ENCODE measurements at places on chromosomes 4 and X.

DNA sequence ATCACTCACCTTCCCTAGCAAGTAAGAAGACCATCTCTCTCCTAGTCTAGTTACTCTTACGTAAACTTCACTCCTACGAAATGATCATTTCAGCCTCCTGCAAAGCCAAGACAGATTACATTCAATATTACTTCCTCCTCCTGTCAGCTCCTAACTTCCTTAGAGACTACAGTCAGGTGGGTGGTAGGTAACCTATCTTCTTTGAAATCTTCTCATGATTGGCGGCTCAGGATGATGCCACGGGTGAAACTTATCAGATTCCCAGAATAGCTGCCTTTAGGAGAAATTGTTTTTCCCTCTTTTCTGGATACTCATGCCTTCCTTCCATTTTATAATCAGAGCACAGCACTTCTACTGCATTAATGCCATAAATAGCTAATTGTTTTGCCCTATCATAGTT, 744.8 kb upstream of the HS3ST1 start:
- no peaks in the 10 kb centered on the region for H3K36me3 ChIP-seq
- no peak overlapping the region for H3K4me3 ChIP-seq
- no peaks in the 10 kb centered on the region for H3K4me1 ChIP-seq

GRCh38 chr4:139556071-139556723, at the start of gene SETD7:
TSS of gene SETD7 (minus strand) at chr4:139556219. CDS start at chr4:139556137, 82 bp downstream.
- peaks cover 62% of the 10 kb centered on the region for H3K4me1 ChIP-seq
- peak; percentile 86 for DNase-seq
- peak within 1 kb of the TSS; percentile 91 for H3K4me3 ChIP-seq
- peak within 1 kb of the TSS; percentile 99 for H3K27ac ChIP-seq
- H3K36me3 ChIP-seq, result no peaks in the 10 kb centered on the region

DNA sequence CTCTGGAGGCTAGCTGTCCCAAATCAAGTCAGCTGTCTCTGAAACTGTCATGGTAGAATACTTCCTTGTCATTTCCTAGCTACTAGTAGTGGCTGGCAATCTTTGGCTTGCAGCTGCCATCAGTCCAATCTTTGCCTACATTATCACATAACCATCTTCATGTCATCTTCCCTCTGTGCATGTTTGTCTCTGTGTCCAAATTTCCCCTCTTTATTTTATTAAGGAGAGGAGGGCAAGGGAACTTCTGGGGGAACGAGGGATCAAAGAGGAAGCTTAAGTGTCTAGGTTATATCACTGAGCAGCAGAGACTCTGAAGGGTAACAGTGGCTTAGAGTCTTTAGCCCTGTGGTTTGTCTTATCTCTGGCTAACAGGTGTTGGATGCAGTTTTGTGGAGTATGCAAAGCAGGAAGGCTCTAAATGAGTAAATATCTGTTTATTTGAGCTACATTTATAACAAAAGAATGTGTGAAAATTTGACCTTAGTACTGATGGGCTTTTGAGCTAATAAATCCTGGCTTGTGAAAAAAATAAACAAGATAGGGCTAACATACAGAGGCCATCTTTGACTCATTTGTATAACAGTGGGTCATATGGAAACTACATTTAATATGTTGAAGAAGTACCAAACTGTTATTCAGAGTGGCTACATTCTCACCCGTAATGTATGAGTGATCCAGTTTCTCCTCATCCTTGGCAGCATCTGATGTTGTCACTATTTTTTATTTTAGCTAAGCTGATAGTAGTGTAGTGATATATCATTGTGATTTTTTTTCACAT, 49.4 kb upstream of the ENOX2 start:
- H3K27me3 ChIP-seq, result no peaks in the 10 kb centered on the region
- no peak for DNase-seq
- H3K27ac ChIP-seq, result no peak overlapping the region
- no peaks in the 10 kb centered on the region for H3K36me3 ChIP-seq
- no peak overlapping the region for H3K4me3 ChIP-seq
- no peaks in the 10 kb centered on the region for H3K4me1 ChIP-seq

- H3K4me3 ChIP-seq, result no peak overlapping the region
- no peaks in the 10 kb centered on the region for H3K4me1 ChIP-seq
- H3K36me3 ChIP-seq, result no peaks in the 10 kb centered on the region
- DNase-seq, result no peak
- H3K27ac ChIP-seq, result no peak overlapping the region
These were observed 63.4 kb downstream of the EFHC2 start for GRCh38 chrX:44280116-44280515.

DNA sequence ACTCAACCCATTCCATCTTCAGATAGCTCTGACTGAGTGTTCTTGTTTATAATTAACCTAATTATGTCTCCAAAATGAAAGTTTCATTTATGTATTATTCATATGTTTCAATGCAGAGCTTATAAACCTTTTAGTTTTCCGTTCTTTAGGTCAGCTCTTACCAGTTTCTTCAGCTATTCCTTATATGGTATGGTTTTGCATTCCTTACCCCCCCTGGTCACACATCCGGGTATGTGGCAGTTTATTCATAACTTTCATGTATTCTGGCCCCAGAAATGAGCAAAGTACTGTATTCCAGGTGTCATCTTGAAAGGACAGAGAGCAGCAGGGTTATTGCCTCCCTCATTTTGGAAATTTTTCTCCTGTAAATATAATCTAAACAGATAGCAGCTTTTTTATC, 16.8 kb upstream of the IGSF1 start:
- H3K4me1 ChIP-seq, result no peaks in the 10 kb centered on the region
- no peak for DNase-seq
- no peak overlapping the region for H3K27ac ChIP-seq
- no peaks in the 10 kb centered on the region for H3K27me3 ChIP-seq
- H3K36me3 ChIP-seq, result no peaks in the 10 kb centered on the region

- H3K27ac ChIP-seq, result no peak overlapping the region
- no peak overlapping the region for H3K4me3 ChIP-seq
- H3K4me1 ChIP-seq, result no peaks in the 10 kb centered on the region
- no peak for DNase-seq
- no peaks in the 10 kb centered on the region for H3K27me3 ChIP-seq
These were observed 60.5 kb upstream of the ADAMTS3 start for GRCh38 chr4:72629540-72629939.

GRCh38 chr4:145176641-145177432, 3.6 kb downstream of the OTUD4 start:
- H3K27ac ChIP-seq, result peak overlapping the region; percentile 97
- DNase-seq, result no peak
- no peaks in the 10 kb centered on the region for H3K36me3 ChIP-seq

DNA sequence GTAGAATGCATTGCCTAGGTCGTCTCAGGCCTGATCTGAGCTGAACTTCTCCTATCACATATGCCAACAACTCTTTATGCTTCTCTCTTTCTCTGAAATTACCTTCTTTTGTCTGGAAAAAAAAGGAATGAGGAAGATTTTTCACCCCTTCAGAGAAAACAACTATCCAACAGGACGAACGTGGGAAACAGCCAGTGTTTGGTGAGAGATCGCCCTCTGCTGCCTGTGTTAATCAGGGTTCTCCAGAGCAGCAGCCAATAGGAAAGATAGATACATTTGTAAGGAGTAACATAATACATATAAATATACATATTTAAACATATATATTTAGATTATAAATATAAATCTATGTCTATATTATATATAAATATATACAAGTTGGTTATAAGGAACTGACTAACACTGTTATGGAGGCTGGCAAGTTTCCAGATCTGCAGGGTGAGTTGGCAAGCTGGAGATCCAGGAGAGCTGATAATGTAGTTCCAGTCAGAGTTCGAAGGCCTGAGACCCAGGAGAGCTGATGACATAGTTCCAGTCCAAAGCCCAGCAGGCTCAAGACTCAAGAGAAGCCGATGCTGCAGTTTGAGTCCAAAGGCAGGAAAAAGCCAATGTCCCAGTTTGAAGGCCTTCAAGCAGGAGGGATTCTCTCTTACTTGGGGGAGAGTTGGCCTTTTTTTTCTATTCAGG, 13.3 kb downstream of the CETN2 start:
- DNase-seq, result no peak
- no peak overlapping the region for H3K4me3 ChIP-seq
- H3K27ac ChIP-seq, result no peak overlapping the region
- H3K36me3 ChIP-seq, result no peaks in the 10 kb centered on the region
- no peaks in the 10 kb centered on the region for H3K27me3 ChIP-seq

DNA sequence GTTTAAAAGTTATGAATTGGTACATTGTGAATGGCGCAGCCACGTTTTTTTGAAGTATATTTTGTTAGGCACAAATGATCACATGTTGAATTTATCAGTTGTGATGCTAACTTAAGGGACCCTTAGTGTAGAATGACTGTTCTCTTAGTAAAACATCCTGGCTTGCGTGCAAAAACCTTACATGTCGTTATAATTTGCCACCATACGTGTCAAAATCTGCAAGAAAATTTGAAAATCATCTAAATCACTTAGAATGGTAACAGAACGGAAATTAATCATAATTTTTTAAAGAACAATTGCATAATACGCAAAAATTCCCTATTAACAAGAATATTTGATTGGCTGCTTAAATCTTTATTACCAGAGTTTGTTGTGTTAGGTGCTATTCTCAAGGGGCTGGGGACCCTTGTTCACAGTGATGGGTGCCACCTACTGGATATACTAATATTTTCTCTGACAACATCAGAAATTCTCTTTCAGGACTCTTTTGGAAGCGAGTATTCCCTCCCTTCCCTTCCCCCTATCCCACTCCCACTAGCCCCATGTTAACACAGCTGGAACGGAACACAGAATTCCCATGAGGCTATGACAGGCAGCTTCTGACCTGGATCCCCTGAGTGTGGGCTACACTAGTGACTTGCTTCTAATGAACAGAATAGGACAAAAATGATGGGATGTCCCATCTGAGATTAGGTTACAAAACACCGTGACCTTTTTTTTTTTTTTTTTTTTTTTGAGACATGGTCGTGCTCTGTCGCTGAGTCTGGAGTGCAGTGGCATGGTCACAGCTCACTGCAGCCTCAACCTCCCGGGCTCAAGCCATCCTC, 71.8 kb downstream of the SUPT20HL2 start:
- no peak for DNase-seq
- H3K36me3 ChIP-seq, result no peaks in the 10 kb centered on the region
- no peak overlapping the region for H3K4me3 ChIP-seq
- no peaks in the 10 kb centered on the region for H3K27me3 ChIP-seq
- H3K27ac ChIP-seq, result no peak overlapping the region
- no peaks in the 10 kb centered on the region for H3K4me1 ChIP-seq

GRCh38 chr4:4859799-4860599, 534 bp downstream of the MSX1 start:
- peaks cover 8% of the 10 kb centered on the region for H3K36me3 ChIP-seq
- peaks cover 98% of the 10 kb centered on the region for H3K27me3 ChIP-seq
- peak overlapping the region; percentile 70 for H3K4me3 ChIP-seq
- peaks cover 68% of the 10 kb centered on the region for H3K4me1 ChIP-seq

- H3K27me3 ChIP-seq, result no peaks in the 10 kb centered on the region
- peaks cover 14% of the 10 kb centered on the region for H3K4me1 ChIP-seq
- DNase-seq, result no peak
- no peaks in the 10 kb centered on the region for H3K36me3 ChIP-seq
- peak overlapping the region; percentile 78 for H3K27ac ChIP-seq
These were observed 23.9 kb upstream of the APLN start for GRCh38 chrX:129678614-129679195.
